ENCODE measurements at places on chromosomes 1 and 21.

DNA sequence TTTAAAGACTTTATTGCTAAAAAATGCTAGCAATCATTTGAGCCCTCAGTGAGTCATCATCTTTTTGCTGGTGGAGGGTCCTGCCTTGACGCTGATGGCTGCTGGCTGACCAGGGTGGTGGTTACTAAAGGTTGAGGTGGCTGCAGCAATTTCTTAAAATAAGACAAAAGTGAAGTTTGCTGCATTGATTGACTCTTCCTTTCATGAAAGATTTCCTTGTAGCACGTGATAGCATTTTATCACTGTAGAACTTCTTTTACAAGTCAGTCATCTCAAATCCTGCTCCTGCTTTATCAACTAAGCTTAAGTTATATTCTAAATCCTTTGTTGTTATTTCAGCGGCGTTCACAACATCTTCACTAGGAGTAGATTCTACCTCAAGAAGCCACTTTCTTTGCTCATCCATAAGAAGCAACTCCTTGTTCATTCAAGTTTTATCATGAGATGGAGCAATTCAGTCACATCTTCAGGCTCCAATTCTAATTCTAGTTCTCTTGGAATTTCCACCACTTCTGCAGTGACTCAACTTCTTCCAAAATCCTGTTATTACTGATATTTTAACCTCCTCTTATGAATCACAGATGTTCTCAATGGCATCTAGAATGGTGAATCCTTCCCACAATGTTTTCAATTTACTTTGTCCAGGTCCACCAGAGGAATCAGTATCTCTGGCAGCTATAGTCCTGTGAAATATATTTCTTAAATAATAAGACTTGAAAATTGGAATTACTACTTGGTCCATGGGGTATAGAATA lies 17.6 kb upstream of the RGS1 start:
- DNase-seq = no peak

DNA sequence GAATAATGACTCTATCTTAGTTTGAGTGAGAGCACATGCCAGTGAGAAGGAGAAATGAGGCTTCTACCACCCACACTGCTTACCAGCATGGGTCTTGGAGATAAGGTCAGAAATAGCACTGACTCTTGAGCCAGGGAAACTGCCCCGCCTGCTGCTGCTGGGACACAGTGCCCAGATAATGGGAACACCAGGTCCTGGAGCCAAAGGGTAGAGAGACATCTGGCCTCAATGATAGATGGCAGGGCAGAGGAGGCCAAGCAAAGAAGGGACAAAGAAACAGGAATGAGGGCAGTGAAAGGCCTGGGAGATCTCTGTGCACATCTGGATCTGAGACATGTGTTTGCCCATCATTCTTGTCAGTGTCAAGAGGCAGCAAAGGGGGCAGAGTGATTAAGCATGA lies 97.4 kb downstream of the MIS18A start:
- no peak for DNase-seq

DNA sequence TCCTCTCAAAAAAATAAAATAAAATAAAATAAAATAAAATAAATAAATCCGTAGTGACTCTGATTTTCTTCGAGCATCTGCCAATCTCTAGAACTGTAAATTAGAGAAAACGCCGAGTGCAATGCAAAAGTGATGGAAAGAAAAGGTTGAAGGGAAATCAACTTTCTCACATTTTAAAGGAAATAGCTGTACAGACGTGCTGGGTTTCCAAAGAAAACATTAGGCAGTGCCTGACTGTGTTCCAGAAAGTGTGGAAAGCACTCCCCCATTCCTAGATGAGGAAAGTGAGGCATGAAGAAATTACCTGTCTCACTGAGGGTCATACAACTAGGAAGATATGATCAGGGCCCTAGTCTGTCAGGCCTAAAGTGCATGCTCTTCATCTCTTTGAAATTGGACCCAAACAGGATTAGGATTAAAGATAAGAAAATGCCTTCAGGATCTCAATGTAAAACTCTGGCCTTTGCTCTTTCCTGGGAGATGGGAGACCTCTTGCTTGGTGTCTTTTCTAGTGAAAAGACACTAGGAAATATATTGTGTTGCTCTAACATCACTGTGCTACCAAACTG lies 1.8 kb upstream of the PTPN14 start:
- DNase-seq = no peak

GRCh38 chr1:48681476-48682305 lies 95.0 kb downstream of the BEND5 start:
- no peak for DNase-seq

- no peak for DNase-seq
Observed at GRCh38 chr1:45297666-45298356, 28.9 kb upstream of the HPDL start.

DNA sequence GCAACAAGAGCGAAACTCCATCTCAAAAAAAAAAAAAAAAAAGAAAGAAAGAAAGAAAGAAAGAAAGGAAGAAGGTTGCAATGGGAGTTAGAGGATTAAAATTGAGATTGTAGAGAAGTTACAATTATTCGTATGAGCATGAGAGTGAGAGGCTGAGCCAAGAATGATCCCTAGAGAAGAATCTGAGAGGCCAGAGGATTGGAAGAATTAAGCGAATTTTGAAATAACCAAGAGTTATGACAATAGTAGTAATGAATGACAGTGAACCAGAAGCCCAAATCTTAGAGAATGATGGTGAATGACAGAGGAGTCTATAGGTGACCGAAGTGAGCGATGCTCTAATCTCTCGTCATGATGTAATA lies 369 bp upstream of the ZYG11B start:
- DNase-seq = no peak

- DNase-seq = no peak
Observed at GRCh38 chr1:101079341-101079740, 53.8 kb upstream of the DPH5 start.

- DNase-seq = no peak
Observed at GRCh38 chr1:171160639-171161354, 24.3 kb upstream of the FMO2 start.

GRCh38 chr1:58950897-58951296 lies 167.1 kb upstream of the JUN start:
- DNase-seq = no peak

GRCh38 chr21:40011371-40011770 lies 144.1 kb downstream of the PCP4 start:
- no peak for DNase-seq

- DNase-seq = no peak
Observed at GRCh38 chr1:4227986-4228385, 327.9 kb upstream of the C1orf174 start.

GRCh38 chr1:225658041-225658440 lies 5.1 kb upstream of the ENAH start:
- no peak for DNase-seq

DNA sequence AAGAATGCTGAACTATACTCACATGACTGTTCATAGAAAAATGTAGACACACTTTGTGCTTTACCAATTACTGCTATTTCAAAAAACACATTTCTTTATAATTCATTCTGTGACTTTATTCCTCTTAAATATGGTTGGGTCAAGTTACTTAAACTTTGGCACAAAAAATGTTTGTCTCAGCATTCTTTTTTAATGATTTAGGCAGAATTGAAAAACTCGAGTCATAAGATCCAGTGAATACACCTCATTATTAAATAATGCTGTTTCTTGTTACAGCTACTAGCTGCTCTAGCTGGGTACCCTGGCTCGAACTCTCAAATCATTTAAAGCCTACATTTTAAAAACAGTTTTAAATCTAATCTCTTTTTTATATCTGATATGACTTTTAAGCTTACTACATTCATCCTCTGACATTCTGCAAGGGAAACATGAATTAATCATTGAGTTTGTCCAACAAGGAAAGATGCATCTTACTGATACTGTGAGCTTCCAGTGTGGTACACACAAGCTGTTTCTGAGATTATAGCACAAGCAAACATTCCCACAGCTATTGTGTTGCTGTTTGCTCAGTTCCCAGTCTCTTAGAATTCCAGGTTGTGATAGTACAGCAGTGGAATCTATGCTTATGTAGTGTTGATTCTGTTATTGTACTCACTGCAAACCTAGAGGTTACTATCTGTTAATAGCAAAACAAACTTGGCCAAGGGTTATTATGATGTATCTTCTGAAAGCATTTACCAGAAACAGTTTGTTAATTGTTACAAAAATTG lies 746.5 kb downstream of the USP25 start:
- DNase-seq = no peak

DNA sequence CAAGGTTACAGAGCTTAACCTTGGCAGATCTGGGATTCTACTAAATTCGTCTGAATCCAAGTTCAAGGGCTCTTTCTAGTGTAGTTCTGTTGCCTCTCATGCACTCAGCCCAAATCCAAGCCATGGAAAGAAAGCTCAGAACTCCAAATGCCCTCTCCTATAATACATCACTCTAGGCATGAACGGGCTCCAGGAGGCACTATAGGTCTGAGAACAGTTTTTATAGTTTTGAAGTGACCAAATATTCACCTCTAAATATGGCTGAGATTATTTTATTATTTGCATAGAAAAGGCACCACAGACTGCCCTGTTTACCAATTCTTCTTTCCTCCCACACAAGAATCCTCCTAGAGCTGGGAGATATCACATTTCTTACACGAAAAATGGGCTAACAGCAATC lies 327.9 kb upstream of the BEND5 start:
- DNase-seq = no peak

- no peak for DNase-seq
Observed at GRCh38 chr1:6288665-6289064, 27.8 kb upstream of the GPR153 start.

GRCh38 chr1:113804421-113805255 lies 7.6 kb downstream of the RSBN1 start:
- no peak for DNase-seq

GRCh38 chr1:58763214-58763613 lies 20.6 kb downstream of the JUN start:
- DNase-seq = no peak

DNA sequence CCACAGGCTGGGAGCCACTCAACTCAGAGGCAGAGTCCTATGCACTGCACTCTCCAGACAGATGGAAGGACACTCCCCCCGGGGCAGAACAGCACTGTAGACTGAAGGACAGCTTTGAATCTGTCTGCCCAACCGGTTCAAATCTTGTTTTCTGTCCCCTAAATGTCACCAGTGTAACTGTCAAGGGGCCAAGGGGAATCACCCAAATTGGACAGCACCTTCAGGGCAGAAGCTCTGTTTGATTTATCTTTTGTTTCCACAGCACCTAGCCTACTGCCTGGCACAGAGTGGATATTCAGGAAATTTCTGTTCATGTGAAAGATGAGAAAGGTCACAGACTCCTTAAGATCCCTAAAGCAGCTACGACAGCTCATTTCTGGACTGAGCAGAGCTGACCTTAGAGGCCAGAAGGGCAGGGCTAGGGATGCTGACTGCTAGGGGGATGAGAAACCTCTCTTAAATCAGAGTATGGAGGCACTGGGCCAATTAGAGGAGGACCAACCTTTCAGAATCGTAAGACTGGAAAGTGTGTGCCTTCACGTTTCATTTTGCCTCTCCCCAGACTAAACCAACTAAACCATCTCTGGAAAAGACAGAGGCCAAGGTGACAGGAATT lies 41.0 kb downstream of the ITPKB start:
- no peak for DNase-seq

GRCh38 chr1:55246331-55246730 lies 31.2 kb upstream of the USP24 start:
- no peak for DNase-seq

DNA sequence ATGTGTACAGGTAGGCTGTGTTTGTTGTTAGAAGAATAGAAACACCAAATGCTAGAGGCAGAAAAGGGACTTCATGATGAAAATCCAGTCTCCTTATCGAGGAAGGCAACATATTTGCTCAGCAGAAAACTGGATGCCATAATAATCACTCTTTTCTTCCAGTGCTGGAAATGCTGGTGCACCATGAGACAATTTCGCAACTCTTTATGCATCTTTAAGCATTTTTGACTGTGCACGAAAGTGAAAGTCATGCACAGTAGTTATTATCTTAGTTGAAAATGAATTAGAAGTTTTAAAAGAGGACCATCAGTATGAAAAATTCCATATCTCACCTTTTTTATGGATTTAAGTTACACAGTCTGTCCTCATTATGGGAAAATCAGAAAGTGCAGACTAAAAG lies 29.1 kb downstream of the SMYD2 start:
- DNase-seq = no peak

All from stimulated activated CD8-positive, alpha-beta memory T cell treated with anti-CD3 and anti-CD28 coated beads, Interleukin-2, amount 100 ng/mL, for 1 hour (primary cell).